ENCODE measurements at places on chromosomes 13 and 19.

GRCh38 chr19:35781650-35782049 is 6.3 kb downstream of the ARHGAP33 start:
- no peak for DNase-seq

- DNase-seq = no peak
Measured at GRCh38 chr13:106587787-106588186, 19.9 kb upstream of the ARGLU1 start.

GRCh38 chr13:75258159-75258782 is 223.7 kb downstream of the TBC1D4 start:
- DNase-seq = no peak

DNA sequence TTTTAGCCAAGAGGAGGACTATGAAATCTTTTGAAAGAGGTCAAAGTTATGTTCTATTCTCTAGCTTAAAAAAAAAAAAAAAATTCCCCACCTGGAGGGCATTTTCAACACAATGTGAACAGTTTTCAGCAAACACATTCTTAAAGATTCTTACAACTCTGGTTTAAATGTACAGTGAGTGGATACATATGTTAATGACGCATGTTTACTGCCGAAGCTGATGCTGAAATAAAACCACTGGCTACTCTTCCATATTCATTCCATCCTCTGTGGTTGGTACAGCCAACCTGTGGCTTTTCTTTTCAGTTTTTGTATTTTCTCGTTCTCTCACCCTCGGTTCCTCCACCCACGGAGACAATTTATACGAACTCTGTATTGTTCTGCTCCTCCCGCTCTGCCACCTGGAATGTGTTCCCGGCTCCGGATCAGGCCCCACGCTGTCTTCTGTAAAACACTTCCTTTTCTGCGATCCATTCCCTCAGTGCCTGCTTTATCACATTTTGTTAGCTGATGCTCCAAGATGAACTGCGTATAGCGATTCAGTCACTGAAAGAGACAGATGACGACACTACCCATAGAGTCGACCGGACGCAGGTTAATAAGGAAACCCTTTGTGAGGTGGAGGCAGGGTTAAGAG is 466.4 kb upstream of the ARGLU1 start:
- no peak for DNase-seq

- DNase-seq = peak; percentile 44
Measured at GRCh38 chr19:3047496-3048189, 14.7 kb downstream of the TLE5 start.

DNA sequence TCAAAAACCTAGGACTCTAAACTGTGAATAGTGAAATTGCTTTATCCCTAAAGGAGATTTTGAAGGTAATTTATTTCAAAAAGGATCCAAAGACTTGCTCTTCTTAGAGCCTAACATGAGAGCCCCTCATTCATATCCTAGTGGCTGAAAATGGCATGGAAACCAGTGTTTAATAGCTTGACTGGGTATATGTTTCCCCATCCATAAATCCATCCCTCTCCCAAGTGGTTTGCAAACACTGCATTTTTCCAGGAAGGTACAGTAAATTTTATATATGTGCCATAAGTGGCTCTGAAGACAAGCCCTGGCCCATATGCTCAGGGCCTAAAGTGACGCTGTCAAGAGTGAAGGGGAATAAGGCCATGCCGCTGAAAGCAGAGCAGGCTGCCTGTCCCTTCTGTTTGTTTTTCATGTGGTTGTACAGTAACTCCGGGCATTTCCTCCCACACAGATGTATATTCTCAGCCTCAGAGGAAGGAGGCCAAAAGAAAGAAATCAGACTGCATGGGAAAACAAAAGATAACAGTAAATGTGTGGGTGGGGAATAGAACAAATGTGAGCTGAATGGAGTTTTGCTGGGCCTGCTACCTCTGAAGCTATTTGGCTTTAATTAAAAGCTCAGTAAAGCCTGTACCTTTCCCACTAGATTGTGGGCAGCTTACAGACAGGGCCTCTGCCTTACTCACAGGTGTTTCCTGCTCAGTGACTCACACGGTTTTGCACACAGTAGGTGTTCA is 181.9 kb downstream of the PCDH9 start:
- no peak for DNase-seq

GRCh38 chr19:30739394-30739793 is 367.2 kb downstream of the ZNF536 start:
- no peak for DNase-seq

- no peak for DNase-seq
Measured at GRCh38 chr13:55500694-55501093, 1640.0 kb upstream of the PRR20A start.

GRCh38 chr19:12987190-12987589 is 8.1 kb upstream of the NFIX start:
- DNase-seq = no peak

DNA sequence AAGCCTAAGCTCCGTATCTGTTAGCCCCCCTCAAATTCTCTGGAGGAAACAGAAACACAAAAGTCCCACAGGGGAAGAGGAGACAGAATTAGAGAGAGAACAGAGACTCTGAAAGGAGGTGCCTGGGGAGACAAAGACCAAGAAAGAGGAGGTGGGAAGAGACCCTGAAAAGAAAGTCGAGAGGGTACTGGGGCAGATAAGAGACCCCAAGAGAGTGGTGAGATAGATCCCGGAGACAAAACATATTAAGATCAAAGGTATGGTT is 915 bp upstream of the GRWD1 start:
- no peak for DNase-seq

GRCh38 chr19:48218997-48219396 is 36.7 kb downstream of the CARD8 start:
- DNase-seq = no peak

DNA sequence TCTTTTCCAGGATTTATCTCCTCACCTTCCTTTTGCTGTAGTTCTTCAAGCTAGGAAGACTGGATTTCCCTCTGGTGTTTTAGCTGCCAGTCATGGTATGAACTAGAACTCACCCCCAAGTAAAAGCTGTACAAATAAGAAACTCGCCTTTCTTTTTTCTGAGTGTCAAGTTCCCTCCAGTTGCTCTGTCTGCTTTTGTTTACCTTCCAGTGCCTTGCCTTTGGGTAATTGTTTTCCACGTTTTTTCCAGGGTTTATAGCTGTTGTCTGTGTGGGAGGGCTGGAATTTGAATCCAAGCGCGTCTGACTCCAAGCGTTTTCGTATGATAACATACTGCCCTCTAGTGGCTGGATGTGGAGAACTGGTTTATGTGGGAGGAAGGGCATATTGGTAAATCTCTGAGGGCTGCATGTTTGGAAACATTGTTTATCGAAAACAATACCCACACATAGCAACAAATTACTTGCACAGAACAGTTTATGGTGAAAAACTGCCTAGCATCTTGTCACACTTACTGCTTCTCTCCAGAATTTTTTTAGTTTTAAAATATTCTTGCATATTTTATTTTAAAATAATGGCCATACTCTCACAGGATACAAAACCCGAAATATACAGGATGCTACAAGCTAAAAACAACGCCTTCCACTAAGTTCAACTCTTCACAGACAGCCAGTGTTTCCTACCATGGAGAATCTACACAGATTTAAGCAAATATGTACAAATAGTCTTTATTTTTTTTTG is 19.2 kb downstream of the RCN3 start:
- peak; percentile 51 for DNase-seq

DNA sequence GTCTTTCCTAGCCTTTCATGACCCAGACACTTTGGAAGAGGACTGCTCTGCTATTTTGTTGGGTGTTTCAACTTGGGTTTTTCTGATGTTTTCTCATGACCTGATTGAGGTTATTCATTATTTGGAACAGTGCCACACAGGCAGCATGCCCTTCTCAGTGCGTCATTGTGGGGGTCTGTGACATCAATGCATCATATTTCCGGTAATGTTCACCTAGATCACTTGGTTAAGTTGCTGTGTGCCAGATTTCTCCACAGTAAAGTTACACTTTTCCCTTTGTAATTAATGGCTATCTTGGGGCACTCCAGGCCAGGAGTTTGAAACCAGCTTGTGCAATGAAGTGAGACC is 124.4 kb downstream of the SIPA1L3 start:
- DNase-seq = no peak

GRCh38 chr13:108609353-108609752 is 20.1 kb upstream of the MYO16 start:
- no peak for DNase-seq

GRCh38 chr13:84670245-84670644 is 788.0 kb upstream of the SLITRK1 start:
- no peak for DNase-seq

- DNase-seq = no peak
Measured at GRCh38 chr19:307793-308420, 16.7 kb upstream of the PLPP2 start.

DNA sequence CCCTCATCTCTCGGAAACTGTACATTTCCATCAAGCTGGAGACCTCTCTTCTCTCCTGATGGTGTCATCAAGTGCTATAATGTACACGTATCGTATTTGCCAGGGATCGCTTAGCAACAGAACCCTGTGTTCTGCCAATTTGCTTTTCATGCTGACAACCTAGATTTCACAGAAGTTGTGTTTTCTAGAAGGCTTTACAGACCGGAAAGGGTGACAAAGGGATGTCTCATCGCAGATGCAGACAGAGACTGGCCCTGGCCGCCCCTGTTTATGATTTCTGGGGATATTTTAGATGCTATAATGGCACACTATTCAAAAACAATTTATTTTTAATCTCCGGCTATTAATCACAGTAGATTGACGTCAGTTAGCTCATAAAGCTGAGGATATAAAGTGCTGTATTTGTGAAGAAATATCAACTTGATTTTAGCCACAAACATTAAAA is 291.4 kb downstream of the IRS2 start:
- DNase-seq = no peak

- DNase-seq = no peak
Measured at GRCh38 chr19:3672575-3672948, 27.7 kb downstream of the PIP5K1C start.

DNA sequence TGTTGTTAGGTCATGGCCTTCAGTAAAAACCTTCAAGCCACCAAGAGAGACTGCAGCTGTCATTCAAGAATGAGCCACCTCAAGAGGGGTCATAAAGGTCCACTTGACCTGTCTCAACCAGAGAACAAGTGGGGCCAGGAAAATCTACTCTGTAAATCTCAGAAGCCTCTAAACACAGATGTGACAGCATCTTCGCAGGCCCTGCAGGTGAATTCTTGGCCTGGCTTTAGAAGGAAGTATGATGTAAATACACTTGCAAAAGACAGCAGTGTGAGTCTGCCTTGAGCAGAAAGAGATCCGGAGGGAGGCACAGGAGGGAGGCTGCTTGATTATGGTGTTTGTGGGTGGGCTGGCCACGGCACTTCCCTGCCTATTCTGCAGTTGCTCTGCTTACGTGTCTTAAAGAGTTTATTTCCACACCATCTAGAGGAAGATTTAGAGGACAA is 1082.9 kb downstream of the UQCRFS1 start:
- no peak for DNase-seq

GRCh38 chr19:3808420-3809143 is 22.4 kb upstream of the MATK start:
- DNase-seq = no peak

GRCh38 chr13:20702530-20702914 is 977 bp upstream of the IL17D start:
- DNase-seq = no peak

DNA sequence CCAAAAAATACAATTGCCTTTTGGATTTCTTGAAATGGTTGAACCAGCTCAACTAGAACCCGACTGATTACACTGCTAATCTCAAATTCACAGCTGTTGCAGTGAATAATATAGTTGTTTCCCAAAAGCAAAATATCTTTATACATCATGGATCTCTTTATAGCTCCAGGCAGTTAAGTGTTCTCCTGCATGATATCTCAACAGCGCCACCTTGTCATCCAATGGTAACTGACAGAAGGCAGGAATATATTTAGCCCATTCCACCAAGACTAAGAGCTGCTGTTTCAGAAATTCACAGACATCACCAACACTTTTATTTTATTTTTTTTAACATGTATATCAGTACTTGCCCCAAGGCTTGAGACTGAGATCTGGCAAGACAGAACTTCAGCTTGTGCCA is 1141.0 kb upstream of the PRR20A start:
- DNase-seq = no peak

- no peak for DNase-seq
Measured at GRCh38 chr13:48852911-48853727, 122.6 kb upstream of the FNDC3A start.

- no peak for DNase-seq
Measured at GRCh38 chr13:66492479-66492878, 737.7 kb downstream of the PCDH9 start.

GRCh38 chr19:42251572-42252358 is 3.2 kb downstream of the ERF start:
- no peak for DNase-seq

DNA sequence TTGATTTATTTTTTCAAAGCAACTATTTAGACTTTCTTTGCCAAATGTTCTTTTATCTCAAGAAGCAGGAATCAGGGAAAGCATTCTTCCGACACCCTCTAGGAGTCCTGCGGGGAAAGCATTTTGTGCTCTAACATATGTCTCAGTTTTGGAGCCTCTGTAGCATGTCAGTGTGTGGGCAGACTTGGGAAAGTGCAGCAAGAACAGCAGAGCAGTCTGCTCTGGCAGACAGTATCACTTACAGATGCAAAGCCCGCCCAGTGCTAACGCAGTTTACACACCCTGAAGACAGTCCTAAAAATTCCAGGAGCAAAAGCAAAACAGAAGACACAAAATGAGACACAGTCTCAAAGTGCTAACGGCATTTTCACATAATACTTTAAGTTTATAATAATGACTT is 393.5 kb downstream of the KLF12 start:
- no peak for DNase-seq

DNA sequence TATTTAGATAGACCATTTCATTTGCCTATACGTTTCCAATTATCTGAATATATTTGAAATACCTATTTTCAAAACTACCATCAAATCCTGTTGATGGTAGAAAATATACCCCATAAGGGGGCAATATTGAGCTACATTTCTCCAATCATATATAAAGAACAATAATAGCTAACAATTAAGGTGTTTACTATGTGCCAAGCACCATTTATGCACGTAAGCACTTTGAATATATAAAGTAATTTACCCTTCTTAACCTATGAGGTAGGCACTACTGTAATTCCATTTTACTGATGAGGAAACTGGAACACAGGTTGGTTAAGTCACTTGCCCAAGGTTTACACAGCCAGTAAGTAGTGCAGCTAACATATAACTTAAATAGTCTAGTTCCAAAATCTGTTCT is 79.2 kb downstream of the UBL3 start:
- no peak for DNase-seq

- DNase-seq = peak; percentile 51
Measured at GRCh38 chr13:40682449-40683240, 16.2 kb upstream of the FOXO1 start.

- no peak for DNase-seq
Measured at GRCh38 chr19:3094601-3095440, 659 bp downstream of the GNA11 start.

- DNase-seq = no peak
Measured at GRCh38 chr13:42834946-42835345, 53.6 kb downstream of the FAM216B start.

- DNase-seq = no peak
Measured at GRCh38 chr13:49455007-49455398, 10.9 kb downstream of the SETDB2 start.

- no peak for DNase-seq
Measured at GRCh38 chr13:94280349-94280748, 199.1 kb downstream of the DCT start.

- DNase-seq = no peak
Measured at GRCh38 chr19:24033963-24034342, 53.0 kb upstream of the ZNF254 start.
